Bone marrow (tissue), 2 donors: ENCODE measurements at places on chromosomes 12 and 14.
A peak's percentile ranks its signal among the peaks of the same experiment; 100 is the strongest.

- DNase-seq, result no peak
These were observed 79.0 kb downstream of the WDR20 start for GRCh38 chr14:102218688-102219087.

DNA sequence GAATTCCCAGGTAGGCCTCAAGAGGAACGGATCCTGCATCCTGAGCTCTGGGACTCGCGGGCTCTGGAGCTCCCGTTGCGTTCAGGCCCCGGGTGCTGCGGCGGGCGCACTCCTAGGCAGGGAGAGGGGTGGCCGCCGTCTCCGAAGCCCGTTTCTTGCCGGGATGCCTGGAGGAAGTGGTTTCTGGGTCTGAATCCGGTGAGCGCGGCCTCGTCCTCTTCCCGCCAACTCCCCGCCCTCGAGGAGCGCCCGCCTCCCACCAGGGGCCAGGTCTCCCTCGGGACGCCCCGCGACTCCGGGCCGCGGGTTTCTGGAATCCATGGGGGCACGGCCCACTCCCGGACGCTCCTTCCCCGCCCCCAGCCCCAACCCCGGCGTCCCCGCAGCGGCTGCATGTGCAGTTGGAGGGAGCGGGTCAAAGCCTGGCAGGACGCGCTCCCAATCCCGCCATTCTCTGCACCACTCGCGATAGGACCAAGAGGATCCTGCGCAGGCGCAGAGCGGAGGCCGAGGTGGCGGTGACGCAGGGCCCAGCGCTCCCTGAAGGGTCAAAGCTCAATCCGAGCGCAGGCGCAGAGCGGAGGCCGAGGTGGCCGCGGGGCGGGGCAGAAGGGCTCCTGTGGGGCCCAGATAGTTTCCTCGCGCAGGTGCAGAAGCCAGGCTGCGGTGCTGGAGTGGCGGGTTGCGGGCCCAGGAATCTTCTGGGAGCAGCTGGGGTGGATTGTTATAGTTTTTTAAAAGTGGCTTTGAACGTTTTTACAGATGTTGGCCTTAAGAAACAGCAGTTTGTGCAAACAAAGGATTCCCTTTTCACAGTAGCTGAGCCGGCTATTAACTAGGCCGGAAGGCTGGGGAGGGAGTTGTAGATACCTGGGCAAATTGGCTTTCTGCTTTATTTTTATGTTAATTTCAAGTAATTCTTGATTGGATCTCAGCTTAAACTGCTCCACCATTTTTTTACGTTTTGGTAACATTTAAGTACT, 796.4 kb downstream of the AACS start:
- DNase-seq, result no peak

GRCh38 chr12:12903642-12904609, 12.6 kb downstream of the GPRC5A start:
- DNase-seq, result no peak

- DNase-seq, result no peak
These were observed 239.2 kb upstream of the FKBP4 start for GRCh38 chr12:2555487-2556082.

DNA sequence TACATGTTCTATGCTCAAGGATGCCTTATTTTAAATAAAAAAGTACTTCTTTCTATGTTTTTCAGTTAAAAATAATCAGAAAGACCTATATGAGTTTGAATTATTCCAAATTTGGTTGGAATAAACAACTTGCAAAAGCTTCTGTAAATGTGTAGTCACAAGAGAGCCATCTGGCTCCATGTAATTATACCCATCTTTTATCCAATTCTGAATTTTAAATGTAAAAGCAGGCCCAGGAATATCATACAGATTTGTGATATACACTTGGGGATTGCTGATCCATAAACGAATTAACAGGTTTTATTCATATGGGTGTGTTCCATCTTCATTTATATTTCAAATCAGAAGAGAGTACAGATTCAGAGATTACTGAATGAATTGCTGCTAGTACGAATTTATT, 329.2 kb upstream of the LRFN5 start:
- DNase-seq, result no peak

DNA sequence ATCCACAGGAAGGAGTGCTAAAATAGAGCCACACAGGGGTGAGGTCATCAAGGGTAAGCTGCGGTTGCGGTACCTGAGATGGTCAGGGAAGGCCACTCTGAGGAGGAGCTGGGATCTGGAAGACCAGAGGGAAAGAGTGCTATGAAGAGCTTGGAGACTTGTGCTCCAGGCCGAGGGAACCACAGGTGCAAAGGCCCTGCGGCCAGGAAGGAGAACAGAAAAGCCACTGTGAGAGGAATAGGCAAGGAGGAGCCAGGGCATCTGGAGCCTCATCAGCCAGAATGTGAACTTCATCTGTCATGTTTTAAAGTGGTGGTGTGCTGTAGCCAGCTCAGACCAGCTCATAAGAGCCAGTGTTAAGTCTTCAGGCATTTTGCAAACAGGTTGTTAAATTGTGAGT, 5.5 kb upstream of the CCDC197 start:
- DNase-seq, result no peak

GRCh38 chr12:27219693-27220054, 24.4 kb upstream of the STK38L start:
- no peak for DNase-seq

DNA sequence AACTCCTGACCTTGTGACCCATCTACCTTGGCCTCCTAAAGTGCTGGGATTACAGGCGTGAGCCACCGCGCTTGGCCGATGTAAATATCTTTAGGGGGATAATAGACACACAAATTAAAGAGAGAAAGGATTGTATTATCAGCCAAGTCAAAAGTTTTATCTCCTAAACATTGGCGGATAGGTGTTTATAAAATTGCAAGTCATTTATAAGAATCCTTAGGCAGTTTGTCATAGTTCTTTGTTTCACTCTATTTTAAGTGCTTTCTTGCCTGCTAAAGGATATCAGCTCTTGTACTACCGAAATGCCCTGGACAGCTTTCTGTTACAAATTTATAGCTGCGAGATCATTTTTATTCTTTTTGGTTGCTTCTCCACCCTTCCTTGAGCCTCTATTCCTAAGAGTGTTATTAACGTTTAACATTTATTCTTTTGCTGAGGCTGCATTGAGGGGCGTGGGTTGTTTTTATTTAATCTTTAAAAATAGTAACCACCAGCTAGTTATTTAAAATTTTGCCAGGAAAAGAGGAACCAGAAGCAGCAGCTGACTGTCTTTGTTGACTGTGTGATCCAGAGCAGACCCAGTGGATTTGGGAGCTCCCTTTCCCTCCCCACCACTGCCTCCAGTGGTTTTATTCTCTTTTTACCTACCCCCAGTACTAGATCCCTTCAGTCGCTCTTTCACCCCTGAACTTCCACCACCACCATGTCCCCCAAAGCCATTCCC, 106.4 kb downstream of the DIP2B start:
- DNase-seq, result peak; percentile 34

GRCh38 chr14:96470331-96470730, 31.9 kb upstream of the PAPOLA start:
- no peak for DNase-seq

GRCh38 chr12:123531091-123531490, 2.4 kb downstream of the RILPL1 start:
- no peak for DNase-seq

- DNase-seq, result no peak
These were observed 216.1 kb downstream of the MSRB3 start for GRCh38 chr12:65494537-65494936.
